Hematopoietic multipotent progenitor cell treated with erythropoietin and hydrocortisone succinate and interleukin-3 and kit ligand, for 15 days (in vitro differentiated cells): ENCODE measurements at places on chromosomes 2 and 18.

- DNase-seq, result no peak
These were observed 80.5 kb downstream of the NRXN1 start for GRCh38 chr2:50951437-50951836.

DNA sequence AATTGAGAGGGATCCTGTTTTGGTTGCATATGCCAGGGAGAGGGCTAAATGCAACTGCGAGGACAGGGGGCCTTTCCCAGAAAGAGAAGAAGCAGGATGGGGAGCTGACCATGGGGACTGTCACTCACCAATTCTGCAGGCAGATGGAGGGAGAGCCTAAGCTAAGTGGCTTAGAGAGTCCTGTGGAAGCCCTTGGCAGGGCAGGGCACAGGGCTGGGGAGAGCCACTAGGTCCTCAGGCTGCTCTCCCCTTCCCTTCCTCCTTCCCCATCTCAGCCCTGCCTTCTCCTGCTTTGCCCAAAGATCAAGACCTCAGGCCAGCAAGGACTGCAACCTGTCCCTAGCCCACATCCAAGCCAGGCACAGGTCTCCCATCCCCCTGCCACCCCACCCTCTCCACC is 24.4 kb upstream of the CATIP start:
- no peak for DNase-seq

GRCh38 chr18:9609190-9609589 is 5.2 kb downstream of the PPP4R1 start:
- no peak for DNase-seq

GRCh38 chr2:25895610-25896009 is 17.3 kb upstream of the ASXL2 start:
- DNase-seq, result no peak

GRCh38 chr18:46104128-46104911 is at the start of gene HAUS1:
Gene HAUS1, plus strand, starts transcription at chr18:46104385. Its CDS starts 27 bp downstream, at chr18:46104412.
- peak; percentile 86 for DNase-seq

- no peak for DNase-seq
These were observed 97.4 kb downstream of the DIS3L2 start for GRCh38 chr2:232058931-232059330.

DNA sequence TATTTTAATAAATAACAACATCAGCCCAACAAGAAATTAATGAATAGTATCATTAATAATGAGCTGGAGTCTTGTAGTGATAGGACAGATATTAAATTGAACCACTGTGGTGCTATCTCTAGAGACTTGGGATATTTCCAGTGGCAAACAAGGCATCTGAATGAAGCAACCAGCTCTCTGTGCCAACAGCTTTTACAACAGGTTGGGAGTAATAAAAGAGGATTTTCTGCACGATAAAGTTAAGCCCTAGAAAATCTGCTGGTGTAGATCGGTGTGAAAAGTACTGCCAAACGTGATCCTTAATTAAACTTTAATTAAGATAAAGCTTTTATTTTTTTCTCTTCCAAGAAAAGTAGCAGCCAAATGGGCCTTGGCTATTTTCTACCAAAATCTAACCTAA is 385.5 kb downstream of the NR4A2 start:
- no peak for DNase-seq

- no peak for DNase-seq
These were observed 161.6 kb downstream of the TMEM18 start for GRCh38 chr2:515441-516127.

- DNase-seq, result no peak
These were observed 15.0 kb downstream of the NCKAP5 start for GRCh38 chr2:133553251-133553650.

GRCh38 chr18:2173486-2173885 is 397.8 kb downstream of the METTL4 start:
- DNase-seq, result no peak

- no peak for DNase-seq
These were observed 66.8 kb upstream of the STK39 start for GRCh38 chr2:168314236-168314635.

DNA sequence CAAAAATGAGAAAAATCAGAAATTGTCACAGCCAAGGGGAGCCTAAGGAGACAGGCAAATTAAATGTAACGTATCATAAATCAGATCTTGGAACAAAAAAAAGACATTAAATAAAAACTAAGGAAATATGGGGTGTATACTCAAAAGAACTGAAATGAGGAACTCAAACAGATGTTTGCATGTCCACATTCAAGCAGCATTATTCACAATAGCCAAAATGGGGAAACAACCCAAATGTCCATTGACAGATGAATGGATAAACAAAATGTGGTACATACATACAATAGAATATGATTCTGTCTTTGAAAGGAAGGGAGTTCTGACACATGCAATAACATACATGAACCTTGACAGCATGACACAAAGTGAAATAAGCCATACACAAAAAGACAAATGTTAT is 155.8 kb upstream of the KLF7 start:
- no peak for DNase-seq

DNA sequence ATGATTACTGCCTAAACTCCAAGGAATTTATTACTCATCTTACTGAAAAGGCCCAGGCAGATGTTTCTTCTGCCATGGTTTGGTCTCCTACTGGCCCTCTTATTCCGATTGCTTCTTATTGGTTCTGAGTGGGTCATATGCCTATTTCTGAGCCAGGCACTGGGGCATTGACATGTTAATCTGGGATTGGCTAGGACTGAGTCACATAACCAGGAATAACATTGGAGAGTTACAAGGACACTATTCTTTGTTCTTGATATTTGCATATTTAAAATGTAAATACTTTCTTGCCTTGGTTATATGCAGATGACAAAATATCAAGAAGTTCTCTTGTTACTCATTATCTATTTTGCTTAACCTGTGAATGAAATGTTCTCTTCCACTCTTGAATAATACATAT is 534.4 kb upstream of the SLC39A10 start:
- DNase-seq, result no peak

GRCh38 chr2:233361297-233361696 is 7.0 kb downstream of the DGKD start:
- no peak for DNase-seq

- DNase-seq, result no peak
These were observed 297.3 kb downstream of the ETAA1 start for GRCh38 chr2:67694445-67694844.

DNA sequence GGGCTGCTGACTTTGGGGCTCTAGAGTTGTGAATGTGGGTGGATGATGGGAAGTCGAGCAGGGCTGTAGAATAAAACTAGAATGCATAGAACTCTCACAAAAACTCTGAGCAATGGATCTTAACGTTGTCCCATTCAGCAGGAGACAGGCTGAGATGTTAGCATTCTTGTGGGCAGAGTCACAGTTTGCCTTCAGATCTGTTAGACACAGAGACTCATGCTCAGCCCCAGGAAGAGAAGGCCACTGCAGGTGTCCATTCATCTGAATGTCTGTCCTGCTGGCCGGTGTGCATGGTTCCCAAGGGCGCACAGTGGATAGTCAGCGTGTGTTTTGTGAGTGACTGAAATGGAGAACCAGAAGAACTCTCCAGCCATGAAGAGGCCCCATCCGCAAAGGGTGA is 111.3 kb downstream of the TSN start:
- no peak for DNase-seq

DNA sequence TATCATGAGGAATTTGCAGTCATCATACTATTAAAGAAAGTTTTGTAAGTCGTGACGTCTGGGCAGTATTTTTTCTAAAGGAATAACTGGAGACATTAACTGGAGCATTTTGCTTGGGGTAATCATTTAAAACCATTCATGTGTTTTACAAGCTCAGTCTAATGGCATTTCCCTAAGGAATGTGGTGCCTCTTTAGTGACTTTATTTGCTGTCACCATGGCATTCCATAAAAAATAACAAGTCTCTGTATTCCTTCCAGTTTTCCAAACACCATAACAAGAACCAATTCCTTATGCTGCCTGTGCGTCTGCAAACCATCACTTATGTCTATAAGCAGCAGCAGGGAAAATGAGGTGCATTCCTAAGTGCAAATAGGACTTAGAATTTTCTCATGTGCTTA is 82.8 kb downstream of the EPB41L3 start:
- DNase-seq, result no peak

- no peak for DNase-seq
These were observed 266.3 kb downstream of the SATB2 start for GRCh38 chr2:199191461-199191860.

DNA sequence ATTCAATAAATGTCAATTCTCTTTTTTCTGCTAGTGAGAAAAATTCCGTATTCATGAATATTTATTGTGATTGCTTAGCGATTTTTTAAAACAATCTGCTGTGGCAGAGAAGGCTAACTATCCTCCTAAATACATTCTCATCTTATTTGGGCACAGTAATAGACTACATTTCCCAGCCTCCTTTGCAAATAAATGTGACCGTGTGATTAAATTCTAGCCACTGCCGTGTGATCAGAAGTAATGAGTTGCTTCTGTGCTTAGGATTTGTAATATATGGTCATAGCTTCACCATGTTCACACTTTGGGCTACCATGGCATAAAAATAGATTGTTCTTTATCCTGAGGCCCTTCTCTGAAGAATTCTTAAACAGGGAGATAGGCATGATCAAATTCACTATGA is 179.6 kb downstream of the FAM124B start:
- DNase-seq, result no peak

GRCh38 chr18:4264347-4264791 is 190.7 kb downstream of the DLGAP1 start:
- DNase-seq, result no peak

DNA sequence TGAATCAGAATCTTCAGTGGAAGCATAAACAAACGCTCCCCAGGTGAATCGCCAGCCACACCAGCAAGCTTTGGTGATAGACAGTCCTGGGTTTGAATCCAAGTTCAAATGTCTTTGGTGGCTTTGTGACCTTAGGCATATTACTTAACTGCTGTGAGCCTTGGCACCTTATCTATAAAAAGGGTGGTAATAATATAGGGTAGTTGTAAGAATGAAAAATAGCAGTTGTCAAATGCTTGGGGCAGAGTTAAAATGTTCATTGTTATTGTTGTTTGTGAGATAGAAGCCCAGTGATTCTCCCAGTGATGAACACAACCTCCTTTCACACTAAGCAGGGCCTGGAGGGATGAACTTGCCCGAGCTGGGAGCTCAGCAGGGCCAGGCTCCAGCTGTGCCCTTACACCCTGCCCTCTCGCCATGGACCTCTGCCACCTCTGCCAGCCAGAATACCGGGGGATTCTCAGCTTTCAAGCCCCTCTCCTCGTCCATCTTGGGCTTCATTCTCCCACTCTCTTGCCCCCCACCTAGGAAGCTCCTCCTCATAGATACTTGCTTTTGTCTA is 6.1 kb upstream of the TMBIM1 start:
- no peak for DNase-seq

- no peak for DNase-seq
These were observed 136.1 kb upstream of the TMEM200C start for GRCh38 chr18:6031442-6031841.

DNA sequence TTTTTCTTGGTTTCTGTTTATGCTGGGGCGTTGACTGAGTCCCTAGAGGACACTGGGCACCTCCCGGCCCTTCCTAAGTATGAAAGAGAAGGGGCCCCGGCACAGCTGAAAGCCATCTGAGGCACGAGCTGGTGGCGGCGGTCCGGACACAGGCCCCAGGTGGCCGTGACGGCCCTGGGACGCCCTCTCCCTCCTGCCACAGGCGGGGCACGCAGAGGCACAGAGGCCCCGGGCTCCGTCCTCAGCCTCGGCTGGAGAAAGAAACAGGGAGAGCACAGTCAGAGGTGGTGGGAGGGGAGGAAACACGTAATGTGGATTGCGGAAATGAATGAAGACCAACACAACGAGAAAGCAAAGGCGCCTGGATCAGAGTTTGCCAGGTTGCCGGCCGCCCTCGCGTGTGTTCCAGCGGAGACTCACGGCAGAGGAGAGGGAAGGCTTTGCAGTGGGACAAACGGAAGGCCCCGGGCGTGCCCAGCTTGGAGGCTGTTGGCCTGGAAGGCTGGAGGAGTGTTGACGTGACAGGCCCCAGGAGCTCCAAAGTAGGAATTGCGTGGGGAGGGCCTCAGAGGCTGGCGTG is 119.1 kb downstream of the PTGR3 start:
- DNase-seq, result no peak

GRCh38 chr18:57910817-57911216 is 107.7 kb upstream of the ATP8B1 start:
- peak; percentile 38 for DNase-seq

DNA sequence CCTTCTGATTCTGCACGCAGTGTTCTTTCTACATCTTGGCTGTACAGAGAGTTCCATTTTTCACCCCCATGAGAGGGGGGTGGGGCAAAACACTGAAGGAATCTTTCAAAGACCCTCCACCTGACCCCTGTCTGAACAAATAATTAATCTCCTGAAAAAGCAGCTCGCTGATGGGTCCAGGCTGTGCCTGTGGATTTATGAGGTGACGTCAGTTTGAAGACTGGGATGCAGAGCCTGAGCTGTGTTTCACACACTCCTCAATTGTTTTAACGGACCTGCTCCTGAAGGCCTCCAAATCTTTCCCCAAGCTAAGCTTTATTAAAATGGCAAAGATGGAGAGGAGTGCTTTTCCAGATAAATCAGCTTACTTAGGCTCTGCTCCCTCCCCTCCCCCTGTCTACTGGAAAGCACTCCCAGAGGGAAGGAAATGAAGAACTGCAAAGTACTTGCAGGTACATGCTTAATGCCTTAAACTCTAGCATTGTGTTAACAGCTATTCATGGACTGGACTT is 390.2 kb upstream of the TNP1 start:
- DNase-seq, result no peak

DNA sequence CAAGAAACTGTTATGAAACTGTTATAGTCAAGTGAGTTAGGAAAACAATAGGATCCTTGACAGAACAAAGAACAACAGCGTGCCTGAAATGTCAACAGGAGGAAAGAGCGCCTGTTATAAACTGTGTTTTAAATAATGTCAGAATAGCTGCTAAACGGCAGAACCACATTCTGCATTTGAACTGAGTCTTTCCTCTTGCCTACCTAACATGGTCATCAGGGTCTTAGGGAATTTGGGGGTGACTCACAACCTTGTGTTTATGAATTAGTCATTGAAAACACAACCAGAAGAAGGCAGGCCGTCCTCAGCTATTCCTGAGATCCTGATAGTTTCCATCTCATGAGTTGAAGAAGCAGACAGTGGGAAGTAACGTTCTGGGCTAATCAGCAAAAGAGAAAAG is 222.0 kb upstream of the FN1 start:
- no peak for DNase-seq

GRCh38 chr2:102107741-102108070 is 34.8 kb upstream of the IL1R1 start:
- DNase-seq, result no peak

- DNase-seq, result no peak
These were observed 35.2 kb downstream of the CNGA3 start for GRCh38 chr2:98381494-98381893.
